Ecto neural progenitor cell (in vitro differentiated cells): ENCODE measurements at places on chromosomes 1 and 21.

DNA sequence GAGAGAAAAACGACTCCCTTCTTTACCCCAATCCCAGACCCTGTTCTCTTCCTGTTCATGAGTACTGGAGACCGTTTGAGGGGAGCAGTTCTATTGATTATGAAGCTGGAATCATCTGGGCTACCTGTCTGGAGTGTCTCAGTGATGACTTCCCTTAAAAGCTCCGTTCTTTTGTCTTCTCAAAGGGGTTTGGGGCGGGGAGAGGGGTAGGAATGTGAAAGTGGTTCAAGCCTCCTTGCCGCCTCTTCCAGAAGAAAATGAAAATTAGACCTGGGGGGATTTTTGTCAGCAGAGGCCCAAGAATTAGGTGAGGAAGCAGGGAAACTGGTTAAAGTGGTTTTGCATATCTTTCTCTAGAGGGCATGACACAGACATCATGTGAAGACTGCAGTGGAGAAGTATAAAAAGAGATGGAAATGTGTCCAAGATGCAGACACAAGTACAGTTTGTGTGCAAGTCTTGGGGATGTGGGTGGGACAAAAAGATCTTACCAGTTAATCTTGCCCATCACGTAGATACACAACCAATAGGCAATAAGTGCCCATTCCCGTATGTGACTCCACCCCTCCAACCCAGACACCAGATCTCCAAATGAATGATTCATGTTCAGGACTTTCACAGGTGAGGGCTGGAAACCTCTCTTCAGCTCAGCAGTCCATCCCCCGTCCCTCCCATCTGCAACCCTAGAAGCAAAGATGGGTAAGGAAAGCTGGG, 470 bp upstream of the MTMR11 start:
- DNase-seq = no peak

- DNase-seq = no peak
Observed at GRCh38 chr1:205961405-205961804, 18.1 kb upstream of the SLC26A9 start.

DNA sequence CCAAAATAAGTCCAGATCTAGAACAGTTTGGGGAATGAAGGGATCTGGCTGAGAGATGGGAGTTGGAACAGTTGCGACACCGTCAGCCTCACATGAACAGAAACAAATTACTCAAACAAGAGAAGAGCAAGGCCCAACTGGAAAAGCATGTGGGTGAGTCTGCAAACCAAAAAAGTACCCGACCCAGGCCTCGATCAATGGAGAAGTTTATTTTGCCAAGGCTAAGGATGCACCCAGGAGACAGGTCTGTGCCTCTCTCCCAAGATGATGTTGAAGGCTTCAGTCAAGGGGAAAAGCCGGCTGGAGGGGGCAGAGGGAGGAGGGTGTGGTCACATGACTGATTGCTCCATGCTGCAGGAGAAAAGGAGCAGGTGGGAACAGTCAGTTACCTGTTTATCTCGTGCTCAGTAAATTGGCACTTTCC, 42.3 kb downstream of the KRTAP10-1 start:
- DNase-seq = no peak

DNA sequence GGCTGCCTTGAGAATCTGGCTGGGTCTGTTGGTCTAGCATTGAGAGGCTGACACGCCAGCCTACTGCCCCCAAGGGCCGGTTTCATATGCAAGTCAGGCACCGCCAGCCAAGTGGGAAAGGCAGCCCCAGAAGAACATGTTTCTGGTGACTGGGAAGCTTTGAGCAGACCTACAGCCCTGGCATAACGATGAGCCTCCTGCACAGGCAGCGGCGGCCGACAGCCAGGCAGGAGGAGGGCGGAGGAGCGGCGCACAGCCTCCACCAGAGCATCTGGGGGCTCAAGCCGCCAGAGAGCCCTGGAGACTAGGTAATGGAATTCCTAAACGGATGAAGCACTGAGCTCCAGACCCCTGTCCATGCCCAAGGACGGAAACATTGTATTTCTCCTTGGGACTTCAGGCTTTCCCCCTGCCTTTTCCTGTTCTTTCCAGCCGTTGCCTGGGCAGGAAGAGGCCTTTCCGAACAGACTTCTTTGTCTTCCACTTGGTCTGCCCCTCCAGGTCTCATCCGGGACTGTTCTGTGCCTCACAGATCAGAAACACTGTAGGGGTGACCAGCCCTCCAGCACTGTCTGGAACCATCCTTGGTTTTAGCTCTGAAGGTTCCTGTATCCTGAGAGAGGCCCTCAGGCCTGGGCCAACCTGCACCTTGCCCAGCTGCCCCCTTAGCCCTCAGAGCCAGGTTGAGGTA, 59.5 kb downstream of the IRF2BP2 start:
- DNase-seq = no peak

GRCh38 chr1:99598738-99599411, 47.0 kb upstream of the PALMD start:
- no peak for DNase-seq

DNA sequence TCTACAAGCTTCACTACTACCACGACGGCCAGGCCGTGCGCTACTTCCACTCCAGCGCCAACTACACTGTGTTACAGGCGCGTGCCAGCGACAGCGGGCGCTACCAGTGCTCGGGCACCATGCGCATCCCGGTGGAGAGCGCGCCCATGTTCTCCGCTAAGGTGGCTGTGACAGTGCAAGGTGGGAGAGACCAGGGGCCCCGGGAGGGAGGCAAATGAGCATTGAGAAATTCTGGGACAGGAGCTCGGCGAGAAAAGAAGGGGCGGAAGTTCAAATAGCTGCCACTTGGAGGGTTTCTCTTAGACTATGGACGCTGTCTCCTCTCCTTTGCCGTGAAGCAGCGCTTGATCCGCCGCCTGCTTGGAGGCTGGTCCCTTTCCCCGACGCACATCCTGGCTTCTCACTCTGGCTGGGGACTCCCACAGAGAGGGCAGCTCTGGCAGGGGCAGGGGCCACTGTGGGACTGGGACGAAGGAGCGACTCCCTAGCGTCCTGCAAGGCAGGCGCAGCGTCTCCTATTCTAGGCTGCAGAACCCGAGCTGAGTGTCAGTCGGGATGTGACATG, 4.6 kb downstream of the FCRLB start:
- DNase-seq = peak; percentile 73

DNA sequence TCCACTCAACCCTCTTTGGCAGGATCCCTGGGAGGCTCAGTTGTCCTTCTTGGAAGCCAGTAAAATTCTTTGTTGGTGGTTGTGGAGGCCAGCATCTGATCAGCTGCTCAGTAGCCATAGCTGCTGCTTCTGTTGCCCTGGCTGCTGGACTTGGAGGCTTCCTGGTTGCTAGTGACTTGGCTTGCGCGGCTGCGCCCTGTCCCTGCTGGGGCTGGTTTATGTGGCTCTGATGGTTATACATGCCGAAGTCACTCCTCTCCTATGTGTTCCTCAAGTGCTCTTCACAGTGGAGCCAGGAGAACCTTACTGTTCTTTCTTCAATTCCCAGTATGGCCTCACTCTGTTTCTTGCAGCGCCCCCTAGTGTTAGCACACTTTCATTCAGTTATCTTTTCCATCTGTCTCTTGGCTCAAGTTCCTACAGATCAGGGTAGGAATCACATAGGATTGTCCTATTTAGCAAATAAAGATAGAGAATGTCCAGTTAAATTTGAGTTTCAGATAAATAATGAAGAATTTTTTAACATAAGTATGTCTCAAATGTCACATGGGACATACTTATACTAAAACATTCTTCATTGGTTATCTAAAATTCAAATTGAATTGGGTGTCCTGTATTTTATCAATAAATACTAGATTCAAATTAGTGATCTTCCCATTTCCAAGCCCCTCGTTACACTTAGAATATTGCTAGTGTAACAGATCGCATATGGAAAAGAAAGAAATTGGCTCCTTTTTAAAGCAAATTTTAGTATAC, 176.5 kb downstream of the TGFB2 start:
- peak; percentile 49 for DNase-seq

- no peak for DNase-seq
Observed at GRCh38 chr1:6574025-6574620, 5.7 kb upstream of the ZBTB48 start.

DNA sequence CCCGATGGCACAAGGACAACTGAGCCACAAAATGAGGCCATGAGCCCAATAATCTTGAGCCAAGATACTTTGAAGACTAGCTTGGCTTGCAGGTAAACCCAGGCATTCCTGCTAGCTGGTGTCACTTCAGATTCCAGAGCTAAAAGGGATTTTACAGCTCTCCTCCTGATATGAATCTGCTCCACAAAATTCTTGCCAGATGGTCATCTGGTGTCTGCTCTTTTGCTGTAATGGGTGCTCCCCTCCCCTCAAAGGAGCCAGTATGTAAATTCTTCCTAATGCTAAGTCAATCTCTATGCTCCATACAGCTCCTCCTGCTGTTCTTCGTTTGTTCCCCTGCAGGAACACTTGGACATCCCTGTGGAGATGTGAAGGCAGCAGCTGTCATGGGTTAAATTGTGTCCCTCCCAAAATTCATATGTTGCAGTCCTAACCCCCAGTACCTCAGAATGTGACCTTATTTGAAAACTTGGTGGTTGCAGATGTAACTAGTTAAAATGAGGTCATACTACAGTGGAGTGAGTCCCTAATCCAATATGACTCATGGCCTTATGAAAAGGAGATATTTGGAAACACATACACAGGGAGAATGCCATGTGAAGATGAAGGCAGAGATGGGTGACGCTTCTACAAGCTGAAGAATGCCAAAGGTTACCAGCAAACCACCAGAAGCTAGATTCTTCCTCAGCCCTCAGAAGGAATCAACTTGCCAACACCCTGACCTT, 180.6 kb upstream of the PALMD start:
- no peak for DNase-seq

GRCh38 chr1:108585313-108585712, 25.4 kb downstream of the EEIG2 start:
- no peak for DNase-seq

- DNase-seq = no peak
Observed at GRCh38 chr1:27099135-27099586, 55.8 kb downstream of the SLC9A1 start.
